Occipital lobe (tissue), 3 donors: ENCODE measurements at places on chromosomes 12 and 14. TPM values are rescaled to one million over a fixed set of nuclear protein-coding genes. Genes with fewer than 3 reads are reported as not detected.

The GALNT9 gene
- 1.4 TPM for total RNA-seq

The LIN7A gene
- 37.7 TPM for total RNA-seq

The CCDC196 gene
- total RNA-seq, result not detected

The LMO3 gene
- total RNA-seq, result 363 TPM

The P2RX2 gene
- total RNA-seq, result not detected

The MAPK1IP1L gene
- 21.8 TPM for total RNA-seq

The KCNK13 gene
- total RNA-seq, result 1.2 TPM

The SERPINA3 gene
- 0.94 TPM for total RNA-seq

The IL23A gene
- not detected for total RNA-seq

The KDM2B gene
- total RNA-seq, result 113 TPM

The KHNYN gene
- 16.7 TPM for total RNA-seq

The TAS2R42 gene
- total RNA-seq, result not detected

The OR6C2 gene
- not detected for total RNA-seq

The APOLD1 gene
- total RNA-seq, result 42.9 TPM

The MOAP1 gene
- total RNA-seq, result 70.3 TPM

The WNT1 gene
- total RNA-seq, result not detected

The RNASE7 gene
- total RNA-seq, result not detected

The RIMBP2 gene
- 39.5 TPM for total RNA-seq

The MGP gene
- 3.9 TPM for total RNA-seq
